Effector memory CD8-positive, alpha-beta T cell (primary cell): ENCODE measurements at places on chromosomes 3 and 15.

GRCh38 chr3:46447228-46447985 lies 17.3 kb downstream of the LTF start:
- no peaks in the 10 kb centered on the region for H3K36me3 ChIP-seq
- H3K27me3 ChIP-seq = peaks cover 16% of the 10 kb centered on the region
- no peak overlapping the region for H3K27ac ChIP-seq
- H3K4me1 ChIP-seq = no peaks in the 10 kb centered on the region
- DNase-seq = no peak
- no peak overlapping the region for H3K4me3 ChIP-seq

GRCh38 chr3:196193736-196194541 lies 17.3 kb downstream of the ZDHHC19 start:
- no peak overlapping the region for H3K4me3 ChIP-seq
- no peaks in the 10 kb centered on the region for H3K27me3 ChIP-seq
- peak overlapping the region; percentile 99 for H3K27ac ChIP-seq
- no peak for DNase-seq

- H3K4me3 ChIP-seq = peak overlapping the region; percentile 81
- H3K4me1 ChIP-seq = peaks cover 82% of the 10 kb centered on the region
- DNase-seq = peak; percentile 76
- peaks cover 12% of the 10 kb centered on the region for H3K36me3 ChIP-seq
- no peaks in the 10 kb centered on the region for H3K27me3 ChIP-seq
- H3K27ac ChIP-seq = peak overlapping the region; percentile 36
Observed at GRCh38 chr3:51682079-51682478, 11.0 kb downstream of the TEX264 start.

DNA sequence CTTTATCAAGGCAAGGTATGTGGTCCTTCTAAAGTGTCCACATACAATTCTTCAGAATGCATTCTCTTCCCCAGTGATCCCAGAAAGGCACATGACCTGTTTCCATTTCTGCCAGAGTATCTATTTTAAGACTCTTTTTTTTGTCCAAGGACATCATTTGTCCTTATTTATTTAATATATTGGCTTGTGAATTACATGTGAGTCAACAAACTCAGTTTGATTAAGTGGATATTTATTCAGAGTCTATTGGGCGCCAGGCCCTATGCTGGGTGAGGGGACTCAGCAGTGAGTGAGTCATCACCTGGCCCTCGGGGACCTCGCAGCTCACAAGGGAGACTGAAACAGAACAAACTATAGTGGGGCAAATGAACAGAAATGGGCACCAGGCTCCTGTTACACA lies 136.8 kb downstream of the SNRK start:
- H3K36me3 ChIP-seq = no peaks in the 10 kb centered on the region
- H3K4me3 ChIP-seq = no peak overlapping the region
- no peaks in the 10 kb centered on the region for H3K4me1 ChIP-seq
- no peaks in the 10 kb centered on the region for H3K27me3 ChIP-seq
- peak overlapping the region; percentile 47 for H3K27ac ChIP-seq

DNA sequence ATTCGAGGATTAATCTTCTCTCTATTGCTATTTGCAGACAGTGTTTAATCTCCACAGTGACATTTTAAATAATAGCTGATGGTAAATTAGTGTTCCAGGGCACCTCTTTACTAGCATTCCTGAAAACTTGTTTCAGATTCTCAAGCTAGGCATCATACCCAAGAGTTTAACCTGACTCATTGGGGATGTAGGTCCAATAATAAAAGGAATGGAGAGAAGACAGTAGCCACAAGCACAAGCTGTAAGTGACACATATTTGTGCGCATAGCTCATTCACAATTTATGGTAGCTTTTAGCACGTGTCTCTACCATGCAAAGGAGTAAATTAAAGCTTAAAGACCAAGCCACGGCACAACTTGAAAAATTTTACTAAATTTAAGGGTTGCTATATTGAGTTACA lies 171.3 kb upstream of the FAM3D start:
- no peaks in the 10 kb centered on the region for H3K27me3 ChIP-seq
- no peaks in the 10 kb centered on the region for H3K4me1 ChIP-seq
- no peaks in the 10 kb centered on the region for H3K36me3 ChIP-seq
- no peak for DNase-seq
- no peak overlapping the region for H3K27ac ChIP-seq

- no peak for DNase-seq
- no peak overlapping the region for H3K4me3 ChIP-seq
- H3K27me3 ChIP-seq = no peaks in the 10 kb centered on the region
- H3K27ac ChIP-seq = no peak overlapping the region
- no peaks in the 10 kb centered on the region for H3K36me3 ChIP-seq
- H3K4me1 ChIP-seq = no peaks in the 10 kb centered on the region
Observed at GRCh38 chr15:45150481-45150880, 20.7 kb downstream of the DUOX1 start.

DNA sequence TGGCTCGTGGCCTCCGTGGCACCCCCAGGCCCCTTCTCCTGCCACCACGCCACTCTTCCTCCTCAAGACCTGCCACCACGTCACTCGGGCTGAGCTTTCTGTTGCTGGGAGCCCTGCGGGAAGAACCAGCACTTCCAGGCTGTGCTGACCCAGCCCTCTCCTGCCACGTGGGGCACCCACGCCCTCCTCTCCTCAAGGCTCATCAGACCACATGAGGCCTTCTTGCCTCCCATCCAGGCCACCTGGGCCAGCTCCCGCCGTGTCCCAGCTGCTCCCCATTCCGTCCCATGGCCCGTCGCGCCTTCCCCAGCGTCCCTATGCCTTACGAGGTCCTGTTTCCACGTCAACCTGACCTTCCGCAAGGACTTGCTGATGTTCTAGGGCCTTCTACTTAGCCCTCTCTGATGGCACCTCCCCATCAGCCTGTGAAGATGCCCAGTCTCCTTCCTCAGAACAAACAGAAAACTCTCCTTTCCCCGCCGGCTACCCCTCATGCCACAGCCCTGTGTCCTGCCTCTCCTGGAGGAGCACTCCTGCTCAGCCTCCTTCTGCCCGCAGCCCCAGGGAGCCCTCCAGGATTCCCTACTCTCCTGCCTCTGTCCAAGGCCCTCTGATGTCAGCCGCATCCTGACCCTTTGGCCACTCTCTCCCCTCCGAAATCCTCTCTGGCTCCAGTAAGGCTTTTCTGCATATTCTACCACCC lies 71.1 kb upstream of the BLM start:
- H3K4me3 ChIP-seq = no peak overlapping the region
- H3K27ac ChIP-seq = peak overlapping the region; percentile 35
- H3K27me3 ChIP-seq = peaks cover 4% of the 10 kb centered on the region

DNA sequence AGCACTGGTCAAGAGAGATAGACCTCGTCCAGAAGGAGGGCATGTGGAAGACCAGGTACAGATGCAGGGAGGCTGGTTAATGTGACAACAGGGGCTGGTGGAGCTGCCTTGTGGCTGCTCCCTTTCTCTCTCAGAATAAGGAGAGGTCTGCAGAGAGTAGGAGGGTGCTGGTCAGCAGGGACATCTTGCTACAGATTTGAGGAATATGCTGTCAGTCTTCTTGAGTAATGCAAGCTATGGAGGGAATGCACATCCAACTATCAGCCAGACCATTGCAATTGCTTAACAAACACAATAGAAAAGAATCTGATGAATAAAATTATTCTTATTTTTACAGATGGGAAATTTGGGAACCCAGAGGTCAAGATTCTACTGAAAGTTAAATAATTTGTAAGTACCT lies 20.3 kb upstream of the SIAH2 start:
- peaks cover 4% of the 10 kb centered on the region for H3K4me1 ChIP-seq
- DNase-seq = no peak
- no peaks in the 10 kb centered on the region for H3K36me3 ChIP-seq
- H3K4me3 ChIP-seq = no peak overlapping the region

GRCh38 chr15:66879531-66880368 lies 177.7 kb downstream of the SMAD6 start:
- H3K27me3 ChIP-seq = peaks cover 96% of the 10 kb centered on the region
- no peak for DNase-seq
- H3K27ac ChIP-seq = no peak overlapping the region
- no peak overlapping the region for H3K4me3 ChIP-seq

DNA sequence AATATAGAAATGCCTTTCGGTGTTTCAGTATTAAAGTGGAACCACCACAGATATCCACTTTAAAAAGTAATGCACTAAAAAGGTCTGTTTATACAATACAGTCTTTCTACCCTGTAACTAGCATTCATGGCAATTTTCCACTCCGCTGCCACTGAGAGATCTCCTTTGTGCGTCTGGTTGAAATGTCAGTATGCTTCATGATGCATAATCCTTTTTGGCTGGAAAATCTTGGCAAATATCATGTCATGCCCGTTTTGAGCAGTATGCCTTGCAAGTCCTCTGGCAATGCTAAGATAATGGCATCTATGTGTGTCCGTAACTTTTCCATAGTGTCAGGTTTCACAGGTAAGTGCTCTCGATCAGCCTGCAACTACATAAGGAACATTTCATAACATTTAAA lies 30.8 kb upstream of the ARF4 start:
- H3K4me3 ChIP-seq = no peak overlapping the region
- H3K4me1 ChIP-seq = no peaks in the 10 kb centered on the region
- H3K27ac ChIP-seq = no peak overlapping the region
- peaks cover 80% of the 10 kb centered on the region for H3K36me3 ChIP-seq
- no peak for DNase-seq

GRCh38 chr15:51322621-51323296 lies 15.6 kb downstream of the CYP19A1 start:
- H3K4me3 ChIP-seq = no peak overlapping the region
- no peaks in the 10 kb centered on the region for H3K4me1 ChIP-seq
- no peaks in the 10 kb centered on the region for H3K36me3 ChIP-seq
- no peak overlapping the region for H3K27ac ChIP-seq
- H3K27me3 ChIP-seq = peaks cover 10% of the 10 kb centered on the region

DNA sequence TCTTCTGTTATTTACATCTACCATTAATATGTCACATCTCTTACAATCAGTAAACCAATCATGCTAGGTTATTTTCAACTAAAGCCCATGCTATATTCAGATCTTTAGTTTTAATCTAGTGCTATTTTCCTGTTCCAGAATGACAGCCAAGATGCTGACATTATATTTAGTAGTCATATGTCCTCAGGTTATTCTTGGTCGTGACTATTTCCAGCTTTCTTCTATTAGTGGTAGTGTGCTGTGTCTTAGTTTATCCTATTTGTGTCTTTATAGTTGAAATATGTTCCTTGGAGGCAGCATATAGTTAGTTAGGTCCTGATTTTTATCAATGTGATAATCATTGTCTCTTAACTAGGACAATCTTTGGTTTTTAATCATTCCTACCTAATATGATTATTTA lies 566.5 kb downstream of the CADM2 start:
- H3K27me3 ChIP-seq = no peaks in the 10 kb centered on the region
- DNase-seq = no peak
- H3K27ac ChIP-seq = no peak overlapping the region

GRCh38 chr3:99859825-99860224 lies 42.2 kb downstream of the CMSS1 start:
- H3K4me1 ChIP-seq = peaks cover 2% of the 10 kb centered on the region
- no peak overlapping the region for H3K4me3 ChIP-seq
- no peaks in the 10 kb centered on the region for H3K27me3 ChIP-seq
- no peak overlapping the region for H3K27ac ChIP-seq
- H3K36me3 ChIP-seq = no peaks in the 10 kb centered on the region

GRCh38 chr15:25775317-25775912 lies 87.7 kb downstream of the ATP10A start:
- H3K4me3 ChIP-seq = no peak overlapping the region
- H3K27ac ChIP-seq = no peak overlapping the region
- H3K4me1 ChIP-seq = no peaks in the 10 kb centered on the region
- no peak for DNase-seq
- peaks cover 21% of the 10 kb centered on the region for H3K36me3 ChIP-seq

DNA sequence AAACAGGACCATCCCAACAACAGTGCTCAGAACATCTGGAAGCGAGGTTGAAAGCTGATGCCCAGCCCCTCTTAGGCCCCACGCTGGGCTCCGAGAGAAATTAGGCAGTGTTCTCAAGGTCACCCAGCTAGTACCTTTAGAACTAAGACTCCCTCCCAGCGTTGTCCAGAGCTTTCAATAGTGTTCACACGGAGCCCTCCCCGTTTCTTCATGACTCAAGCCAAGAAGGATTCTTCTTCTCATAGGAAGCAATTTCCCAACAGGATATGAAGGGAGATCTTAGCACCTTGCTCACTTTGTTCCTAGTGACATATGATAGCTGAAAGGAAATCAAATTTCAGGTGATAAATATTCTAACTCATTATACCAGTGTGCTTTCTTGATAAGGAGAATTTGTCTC lies 244.2 kb upstream of the ST8SIA2 start:
- no peaks in the 10 kb centered on the region for H3K27me3 ChIP-seq
- no peak overlapping the region for H3K27ac ChIP-seq
- peaks cover 33% of the 10 kb centered on the region for H3K36me3 ChIP-seq
- no peak overlapping the region for H3K4me3 ChIP-seq
- no peak for DNase-seq

- H3K36me3 ChIP-seq = peaks cover 50% of the 10 kb centered on the region
- peak; percentile 62 for DNase-seq
- H3K27me3 ChIP-seq = no peaks in the 10 kb centered on the region
- peaks cover 57% of the 10 kb centered on the region for H3K4me1 ChIP-seq
- H3K27ac ChIP-seq = peak overlapping the region; percentile 94
- H3K4me3 ChIP-seq = peak overlapping the region; percentile 33
Observed at GRCh38 chr15:31326875-31327668, 437 bp downstream of the KLF13 start.
